Sciatic nerve (tissue), 2 donors: ENCODE measurements at places on chromosomes 13 and 19.

DNA sequence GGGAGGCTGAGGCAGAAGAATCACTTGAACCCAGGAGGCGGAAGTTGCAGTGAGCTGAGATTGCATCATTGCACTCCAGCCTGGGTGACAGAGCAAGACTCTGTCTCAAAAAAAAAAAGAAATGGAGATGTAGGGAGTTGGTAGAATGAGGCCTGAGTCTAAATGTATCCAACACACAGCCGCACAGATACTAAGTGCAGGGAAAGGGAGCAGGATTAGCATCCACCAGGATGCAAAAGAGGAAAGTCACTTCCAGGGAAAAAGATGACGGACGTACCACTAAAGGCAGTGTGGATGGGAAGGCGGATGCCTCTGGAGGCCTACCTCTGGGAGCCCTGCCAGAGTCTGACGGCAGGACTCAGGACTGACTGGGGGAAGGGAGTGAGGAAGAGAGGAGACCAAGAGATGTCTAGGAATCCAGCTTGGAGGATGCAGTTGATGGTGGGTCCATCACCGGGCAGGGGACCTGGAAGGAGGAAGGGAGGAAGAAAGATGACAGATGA lies 6.8 kb downstream of the FAM98C start:
- no peak for DNase-seq

- no peak for DNase-seq
These were observed 7.3 kb downstream of the NOP53 start for GRCh38 chr19:47752440-47753211.

DNA sequence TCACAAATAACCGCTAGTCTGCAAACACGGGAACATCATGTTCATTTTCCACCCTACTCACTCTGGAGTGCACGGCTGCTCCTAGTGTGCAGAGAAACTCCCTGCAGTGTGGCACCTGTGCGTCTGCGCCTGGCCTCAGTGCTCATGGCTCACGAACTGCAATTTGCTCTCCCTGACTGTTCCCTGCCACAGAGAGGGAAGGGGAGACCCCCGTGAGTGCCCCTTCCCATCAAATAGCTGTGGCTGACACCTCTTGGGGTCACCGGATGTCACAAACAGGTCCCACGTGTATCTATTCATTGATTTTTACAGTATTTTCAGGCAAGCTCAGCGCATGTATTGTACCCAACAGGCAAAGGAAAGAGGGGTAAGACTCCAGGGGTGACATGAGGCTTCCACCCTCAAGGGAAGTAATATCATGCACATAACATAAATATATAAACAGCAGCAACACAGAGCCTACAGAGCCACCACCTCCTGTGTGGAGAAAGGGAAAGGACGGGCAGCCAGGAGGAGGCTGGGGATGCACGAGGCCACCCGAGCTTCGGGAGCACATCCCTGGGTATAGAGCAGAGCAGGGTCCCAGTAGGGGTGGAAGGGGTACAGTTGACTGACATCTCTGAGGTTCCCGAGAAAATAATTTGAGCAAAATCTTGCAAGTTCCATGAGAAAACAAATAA lies 140.3 kb upstream of the SOX1 start:
- DNase-seq = no peak

DNA sequence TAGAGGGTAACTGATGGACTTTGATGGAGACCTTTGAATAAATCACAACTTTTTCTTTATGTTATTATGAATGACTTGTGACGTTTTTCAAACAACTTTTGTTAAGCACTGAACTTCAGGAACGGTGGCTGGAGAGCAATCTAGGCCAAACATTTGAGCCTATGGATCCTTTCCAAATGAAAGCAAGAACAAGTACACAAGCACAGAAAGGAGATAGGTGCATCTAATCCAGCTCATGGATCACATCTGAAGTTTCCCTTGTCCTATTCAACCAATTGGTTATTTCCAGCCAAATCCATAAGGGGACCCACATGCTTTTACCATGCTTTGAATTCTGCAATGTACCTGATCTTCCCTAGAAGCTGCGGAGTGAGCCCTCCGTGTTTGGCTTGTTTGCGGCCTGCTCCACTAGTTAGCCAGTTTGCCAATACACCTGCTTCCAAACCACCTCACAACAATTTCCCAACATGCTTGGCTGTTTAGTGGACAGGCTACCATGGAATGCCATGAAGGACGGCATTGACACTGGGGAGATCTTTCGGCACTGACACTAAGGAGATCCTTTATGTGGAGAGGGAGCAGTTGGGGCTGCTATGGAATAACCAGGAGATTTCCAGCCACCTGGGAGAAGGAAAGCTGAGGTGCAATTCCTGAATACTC lies 315.9 kb downstream of the DNAJC15 start:
- no peak for DNase-seq

- no peak for DNase-seq
These were observed 11.0 kb upstream of the CASP14 start for GRCh38 chr19:15038294-15038693.

GRCh38 chr13:42075517-42075916 lies 27.1 kb downstream of the DGKH start:
- no peak for DNase-seq

DNA sequence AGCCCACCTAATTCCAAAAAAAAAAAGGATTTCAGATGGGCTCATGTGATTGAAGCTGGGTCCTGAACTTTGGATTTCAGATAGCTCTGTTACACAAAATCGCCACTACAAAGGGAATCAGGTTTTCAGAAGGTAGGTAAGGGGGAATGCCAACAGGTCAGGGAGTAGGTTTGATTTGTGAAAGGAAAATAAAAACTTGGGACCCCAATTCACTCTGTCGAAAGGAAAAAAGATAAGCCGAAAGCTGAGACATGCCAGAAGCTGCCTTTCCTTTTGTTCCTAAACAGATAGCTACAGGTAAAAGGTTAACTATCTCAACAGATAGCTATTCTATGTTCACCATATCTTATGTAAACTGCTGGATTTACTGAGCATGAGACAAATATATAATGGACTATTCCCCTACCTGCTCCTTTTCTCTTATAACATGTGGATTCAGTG lies 4.0 kb downstream of the KRTDAP start:
- DNase-seq = no peak

GRCh38 chr19:31517224-31518180 lies 168.3 kb upstream of the TSHZ3 start:
- no peak for DNase-seq

GRCh38 chr19:15508035-15508710 lies at the start of gene CYP4F22:
Gene CYP4F22, plus strand, starts transcription at chr19:15508525. Its CDS starts 16,812 bp downstream, at chr19:15525337.
- no peak for DNase-seq

- no peak for DNase-seq
These were observed 439.5 kb downstream of the EFNB2 start for GRCh38 chr13:106095919-106096318.

- no peak for DNase-seq
These were observed 3.3 kb upstream of the PDS5B start for GRCh38 chr13:32582991-32583390.

DNA sequence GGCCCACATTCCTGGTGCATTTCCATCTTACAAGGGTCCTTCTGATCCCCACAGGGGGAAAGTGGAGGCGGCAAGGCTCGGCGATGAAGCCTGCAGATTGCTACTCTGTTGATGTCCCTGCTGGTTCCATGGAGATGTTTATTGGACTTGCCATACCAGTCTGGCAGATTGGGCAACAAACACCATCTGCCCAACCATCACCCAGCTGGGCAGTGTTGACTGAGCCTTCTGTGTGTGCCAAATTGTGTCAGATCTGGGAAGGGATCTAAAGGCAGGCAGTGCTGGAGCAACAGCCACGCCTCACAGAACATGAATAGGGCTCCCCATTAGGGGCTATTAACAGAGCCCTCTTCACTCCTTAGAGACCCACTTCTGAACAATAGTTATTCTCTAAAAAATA lies 35.0 kb downstream of the FLT1 start:
- DNase-seq = no peak

DNA sequence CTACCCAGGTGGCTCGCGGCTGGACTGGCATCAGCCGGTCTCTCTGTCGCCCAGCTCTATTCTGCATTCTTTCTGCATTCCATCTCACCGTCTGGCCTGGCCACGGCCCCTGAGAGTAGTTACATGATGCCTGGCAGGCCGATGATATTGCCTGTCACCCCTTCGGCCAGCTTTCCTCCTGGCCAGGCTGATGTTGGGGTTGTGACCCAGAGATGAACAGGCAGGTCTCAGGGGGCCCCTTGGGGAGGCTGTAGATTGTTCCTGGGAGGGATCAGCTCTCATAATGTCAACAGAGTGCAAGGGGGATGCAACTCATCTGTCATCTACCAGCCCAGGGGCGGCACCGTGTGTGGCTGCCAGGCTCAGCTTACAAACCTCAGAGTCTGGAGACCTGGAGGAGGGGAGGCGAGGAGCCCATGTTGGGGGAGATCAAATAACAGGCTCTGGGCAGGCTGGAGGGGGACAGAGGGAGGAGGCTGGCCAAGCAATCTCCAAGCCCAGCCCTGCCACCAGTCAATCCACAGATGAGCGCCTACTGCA lies 13.6 kb upstream of the FBXO17 start:
- no peak for DNase-seq

DNA sequence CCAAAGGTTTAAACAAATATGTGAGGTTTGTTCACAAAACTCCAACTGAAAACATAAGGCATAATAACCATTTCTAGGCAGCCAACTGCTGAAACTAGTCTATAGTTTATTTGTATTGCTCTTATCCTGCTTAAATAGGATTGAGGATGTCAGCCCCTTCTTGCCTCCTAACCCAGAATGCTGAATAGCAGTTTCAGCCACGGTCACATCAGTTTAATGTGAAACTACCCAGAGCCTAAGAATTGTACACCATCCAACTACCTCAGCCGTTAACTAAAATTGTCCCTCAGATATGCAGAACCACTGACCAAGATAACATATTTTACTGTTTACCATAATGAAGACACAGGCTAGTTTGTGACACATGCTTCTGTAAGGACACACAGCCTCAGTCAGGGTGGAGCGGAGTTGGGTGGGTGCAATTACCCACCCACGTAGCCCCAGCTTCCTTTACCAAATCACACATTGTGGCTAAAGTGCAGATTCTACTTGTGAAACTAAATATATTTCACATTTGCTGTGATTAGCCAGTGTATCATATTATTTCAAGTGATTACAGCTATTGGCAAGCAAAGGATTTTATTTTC lies 259.9 kb downstream of the EFNB2 start:
- DNase-seq = no peak

DNA sequence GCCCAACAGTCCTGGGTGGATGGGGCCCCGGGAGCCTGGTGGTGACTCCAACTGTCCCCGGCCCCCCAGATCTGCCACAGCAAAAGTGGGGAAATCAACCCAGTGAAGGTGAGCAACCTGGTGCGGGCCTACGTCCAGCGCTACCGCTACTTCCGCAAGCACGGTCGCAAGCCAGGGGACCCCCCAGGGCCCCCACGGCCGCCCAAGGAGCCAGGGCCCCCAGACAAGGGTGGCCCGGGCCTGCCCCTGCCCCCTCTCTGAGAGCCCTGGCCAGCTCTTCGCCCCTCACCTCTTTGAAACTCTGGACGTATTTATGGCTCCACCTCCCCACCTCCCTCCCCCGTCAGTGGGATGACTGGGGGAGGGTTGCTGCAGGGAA lies 7.5 kb downstream of the IRF3 start:
- DNase-seq = no peak

GRCh38 chr13:27339299-27339698 lies 68.7 kb downstream of the RASL11A start:
- no peak for DNase-seq
